ENCODE measurements at places on chromosomes 13 and 19. TPM values are rescaled to one million over a fixed set of nuclear protein-coding genes. Genes with fewer than 3 reads are reported as not detected.

Gene ZNF556
- 0.09 TPM for total RNA-seq

Gene TPM4
- 698 TPM for total RNA-seq

Gene CYP2S1
- 17.8 TPM for total RNA-seq

Gene APOC4
- not detected for total RNA-seq

Gene IZUMO2
- not detected for total RNA-seq

Gene SPRED3
- total RNA-seq: 0.71 TPM

Gene ZNF865
- total RNA-seq: 0.43 TPM

Gene ZNF536
- total RNA-seq: 0.09 TPM

Gene ICAM4
- total RNA-seq: 1.5 TPM
